ENCODE measurements at places on chromosomes 5 and 9.

DNA sequence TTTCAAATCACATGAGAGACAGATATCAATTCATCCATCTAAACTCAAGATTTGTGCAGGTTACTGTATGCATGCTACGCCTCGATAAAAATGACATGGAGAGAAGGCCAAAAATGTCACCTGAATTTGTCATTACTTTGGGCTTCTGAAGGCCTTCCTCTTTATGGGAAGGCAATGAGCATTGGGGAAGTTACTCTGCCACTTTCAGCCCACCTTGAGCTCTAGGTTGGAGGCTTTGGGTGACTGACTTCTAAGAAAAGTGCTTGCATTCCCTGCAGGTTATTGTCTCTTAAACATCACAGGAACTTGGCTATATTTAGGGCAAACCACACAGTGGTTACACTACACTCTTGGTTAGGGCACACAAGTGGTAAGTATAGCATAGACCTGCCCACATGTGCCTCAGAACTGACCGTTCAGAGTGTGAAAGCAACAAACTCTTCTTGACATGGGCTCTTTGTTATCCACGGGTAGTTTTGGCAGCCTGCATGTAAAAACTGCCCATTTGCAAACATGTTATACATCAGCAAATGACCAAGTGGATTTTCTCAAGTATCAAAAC, 169.5 kb downstream of the ZNF608 start:
- no peak for DNase-seq

- DNase-seq: no peak
Observed at GRCh38 chr5:135322271-135322670, 76.8 kb downstream of the MACROH2A1 start.

DNA sequence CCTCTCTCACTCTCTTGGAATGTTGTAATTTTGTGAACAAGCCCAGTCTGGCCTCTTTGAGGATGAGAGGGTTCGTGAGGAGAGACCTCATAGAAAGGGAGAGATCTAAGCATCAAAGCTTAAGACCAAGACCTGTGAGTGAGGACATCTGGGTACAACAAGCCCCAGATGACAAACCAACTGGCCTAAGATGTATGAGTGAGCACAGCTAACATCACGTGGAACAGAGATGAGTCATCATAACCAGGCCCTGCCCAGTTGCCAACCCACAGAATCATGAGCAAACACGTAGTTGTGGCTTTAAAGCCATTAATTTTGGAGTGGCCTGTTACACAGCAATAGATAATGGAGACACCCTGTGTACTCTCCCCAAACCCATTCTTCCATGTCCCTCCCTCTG, 439.1 kb upstream of the KIF2A start:
- DNase-seq: no peak

- DNase-seq: no peak
Observed at GRCh38 chr5:113038714-113039113, 62.1 kb downstream of the DCP2 start.

DNA sequence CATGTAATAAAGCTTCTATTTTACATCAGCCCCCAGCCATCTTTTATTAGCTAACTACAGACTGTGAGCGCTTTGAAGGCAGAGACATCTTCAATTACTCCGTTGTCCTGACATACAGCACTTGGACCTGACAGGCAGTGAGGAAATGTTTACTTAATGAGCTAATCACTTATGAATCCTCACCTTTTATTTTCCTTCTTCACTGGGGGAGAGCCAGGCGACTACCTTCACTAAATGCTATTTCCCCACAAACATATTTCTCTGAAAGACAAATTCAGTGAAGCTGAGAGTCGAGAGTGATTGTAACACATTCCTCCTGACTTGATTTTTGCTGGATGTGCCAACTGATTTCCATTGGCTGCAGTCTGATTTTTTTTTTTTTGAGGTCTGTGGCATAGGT, 192.1 kb upstream of the CLINT1 start:
- DNase-seq: no peak

- no peak for DNase-seq
Observed at GRCh38 chr9:71279151-71279739, 157.8 kb upstream of the TRPM3 start.

DNA sequence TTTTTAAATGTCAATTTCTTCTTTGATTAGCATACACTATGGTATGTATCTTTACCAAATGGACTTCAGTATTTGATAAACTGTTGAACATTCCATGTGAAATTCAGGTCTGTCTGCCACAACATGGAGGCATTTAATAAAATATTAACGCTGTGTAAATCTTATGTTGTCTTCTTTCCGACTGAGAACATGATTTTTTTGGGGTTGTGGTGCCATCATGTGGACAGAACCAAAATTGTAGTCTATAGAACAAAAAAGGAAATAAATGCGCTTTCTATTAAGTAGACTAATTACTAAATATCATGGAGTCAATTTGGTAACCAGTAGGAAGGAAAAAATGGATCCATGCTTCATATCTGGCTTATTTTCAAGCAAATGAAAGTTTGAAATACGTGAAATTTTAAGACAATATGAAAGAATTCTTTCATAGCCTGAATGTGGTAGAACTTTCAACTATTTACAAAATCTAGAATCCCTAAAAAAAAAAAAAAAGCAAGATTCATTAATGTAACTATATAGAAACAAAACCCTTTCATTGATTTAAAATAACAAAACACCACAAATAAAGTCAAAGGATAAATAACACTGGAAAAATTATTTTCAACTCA, 2.8 kb upstream of the PLK2 start:
- DNase-seq: peak; percentile 49

DNA sequence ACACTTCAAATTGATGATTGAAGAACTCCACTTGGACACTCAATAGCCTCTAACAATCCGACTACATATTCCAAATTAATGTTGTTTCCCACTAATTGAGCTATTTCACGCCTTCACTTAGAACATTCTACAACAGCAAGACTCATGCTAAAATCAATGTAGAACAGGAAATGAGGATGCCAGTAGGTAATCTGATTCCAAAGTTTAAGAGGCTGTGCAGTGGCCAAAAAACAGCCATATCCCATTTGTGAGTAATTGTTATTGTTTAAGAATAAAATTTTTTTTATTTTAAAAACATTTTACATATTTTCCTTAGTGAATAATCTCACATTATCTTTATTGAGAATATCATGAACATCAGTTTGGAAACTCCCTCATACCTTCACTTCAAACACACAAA, 35.7 kb upstream of the GHR start:
- DNase-seq: no peak

Measured in colonic mucosa (tissue), 4 donors.